ENCODE measurements at places on chromosomes 2 and 18. TPM values are rescaled to one million over a fixed set of nuclear protein-coding genes. Genes with fewer than 3 reads are reported as not detected.

The OXER1 gene
- 12.5 TPM for polyA plus RNA-seq

The POMC gene
- 8.2 TPM for polyA plus RNA-seq

The ANO7 gene
- 1.0 TPM for polyA plus RNA-seq

The TCF23 gene
- polyA plus RNA-seq = not detected

The ALK gene
- 0.05 TPM for polyA plus RNA-seq

The ST8SIA5 gene
- polyA plus RNA-seq = 0.27 TPM

The ARHGEF33 gene
- polyA plus RNA-seq = 1.6 TPM

The CCDC74B gene
- 6.3 TPM for polyA plus RNA-seq

The REG3G gene
- 73.2 TPM for polyA plus RNA-seq

The FAP gene
- 11.9 TPM for polyA plus RNA-seq

Data from pancreas (tissue), 10 donors.